Activated CD8-positive, alpha-beta memory T cell treated with anti-CD3 and anti-CD28 coated beads for 1 hour (primary cell): ENCODE measurements at places on chromosomes 7 and 10.

- DNase-seq, result no peak
Measured at GRCh38 chr7:79285756-79286155, 167.7 kb downstream of the MAGI2 start.

GRCh38 chr7:141074162-141074991 lies 513 bp downstream of the TMEM178B start:
- no peak for DNase-seq

DNA sequence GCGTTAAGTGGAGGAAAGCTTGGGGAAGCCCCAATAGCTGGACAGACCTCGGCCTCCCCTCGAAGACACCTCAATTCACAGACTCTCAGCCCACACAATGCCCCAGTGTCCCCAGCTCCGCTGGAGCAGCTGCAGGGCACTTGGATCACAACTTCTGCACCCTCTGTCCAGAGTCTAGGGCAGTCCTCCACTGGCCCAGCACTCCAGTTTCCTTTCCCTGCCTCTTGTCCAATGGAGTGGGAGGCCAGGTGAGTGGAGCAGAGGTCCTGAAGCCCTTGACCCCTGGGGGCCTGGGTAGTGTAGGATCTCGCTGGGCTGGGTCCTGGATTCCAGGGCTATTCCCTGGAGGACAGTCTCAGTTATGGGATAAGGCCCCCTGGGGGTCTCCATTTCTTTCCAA lies 11.9 kb downstream of the SFRP5 start:
- DNase-seq, result no peak

DNA sequence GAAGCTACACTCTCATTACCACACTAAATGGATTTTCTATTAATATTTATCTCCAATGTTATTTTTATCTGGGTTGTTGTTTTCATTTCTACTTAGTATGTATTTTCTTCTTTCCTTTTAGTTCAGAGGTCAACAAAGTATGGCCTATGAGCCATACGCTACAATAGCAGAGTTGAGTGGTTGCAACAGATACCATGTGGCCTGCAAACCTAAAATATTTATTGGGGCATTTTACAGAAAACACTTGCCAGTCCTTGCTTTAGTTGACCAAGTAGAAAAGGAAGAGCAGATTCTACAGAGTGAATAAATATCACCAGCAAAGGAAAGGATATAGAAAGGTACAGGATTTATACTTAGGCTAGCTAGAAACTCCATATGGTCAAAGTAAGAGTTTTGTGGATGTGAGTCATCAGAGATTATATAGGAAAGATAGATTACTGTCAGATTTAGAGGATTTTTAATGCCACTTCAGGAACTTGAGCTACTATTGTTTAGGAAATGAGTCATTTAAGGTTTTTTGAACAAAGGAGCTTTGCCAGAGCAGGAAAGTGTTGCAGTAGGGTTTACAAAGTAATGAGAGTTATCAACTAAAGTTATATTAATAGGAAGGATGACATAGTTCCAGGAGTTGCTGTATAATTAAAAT lies 323.3 kb upstream of the KAT6B start:
- no peak for DNase-seq

DNA sequence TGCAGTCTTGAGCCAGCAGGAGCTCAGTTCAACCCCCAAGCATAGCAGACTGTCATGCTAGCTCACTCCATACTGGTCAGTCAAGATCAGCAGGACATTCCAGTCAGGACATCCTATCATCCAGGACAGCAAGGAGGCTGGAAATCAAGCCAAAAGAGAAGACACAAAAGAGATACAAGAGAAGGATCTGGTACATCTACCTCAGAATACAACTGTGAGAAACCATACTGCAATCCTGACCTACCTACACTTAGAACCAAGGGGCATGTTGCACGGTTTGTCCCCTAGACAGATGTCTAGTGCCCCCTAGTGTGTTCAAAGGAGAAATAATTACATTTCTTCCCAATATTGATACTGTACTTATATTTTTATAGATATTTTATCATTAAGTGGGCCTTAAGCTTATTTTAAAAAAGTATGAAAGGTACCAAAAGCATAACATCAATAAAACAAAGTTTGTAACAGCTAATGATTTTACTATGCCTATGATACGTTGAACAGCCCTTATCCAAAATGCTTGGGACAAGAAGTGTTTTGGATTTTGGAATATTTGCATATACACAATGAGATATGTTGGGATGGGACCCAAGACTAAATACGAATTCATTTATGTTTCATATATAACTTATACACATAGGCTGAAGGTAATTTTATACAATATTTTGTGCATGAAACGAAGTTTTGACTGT lies 26.7 kb downstream of the ERCC6 start:
- no peak for DNase-seq
